ENCODE measurements at places on chromosomes 16 and 17.
A peak's percentile ranks its signal among the peaks of the same experiment; 100 is the strongest.

DNA sequence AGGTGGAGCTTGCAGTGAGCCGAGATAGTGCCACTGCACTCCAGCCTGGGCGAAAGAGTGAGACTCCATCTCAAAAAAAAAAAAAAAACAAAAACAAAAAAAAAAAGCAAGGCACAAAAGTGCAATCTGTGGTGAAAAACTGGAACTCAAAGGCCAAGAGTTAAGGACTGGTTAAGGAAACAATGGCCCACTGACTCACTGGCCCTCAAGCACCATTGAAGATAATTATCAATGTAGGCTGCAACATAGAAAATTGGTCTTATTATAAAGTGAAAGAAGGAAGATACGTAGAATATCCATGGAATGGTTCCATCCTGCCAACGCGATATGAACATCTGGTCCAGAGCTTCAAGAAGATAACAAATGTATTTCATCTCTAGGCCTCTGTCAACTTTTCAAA lies 444.2 kb downstream of the SOX9 start:
- DNase-seq, result no peak

GRCh38 chr17:17822189-17822588 lies 14.6 kb downstream of the SREBF1 start:
- DNase-seq, result peak; percentile 91

- peak; percentile 93 for DNase-seq
Observed at GRCh38 chr16:27426423-27427408, 24.7 kb downstream of the IL21R start.

GRCh38 chr16:57345021-57345420 lies 13.6 kb upstream of the CCL22 start:
- no peak for DNase-seq

DNA sequence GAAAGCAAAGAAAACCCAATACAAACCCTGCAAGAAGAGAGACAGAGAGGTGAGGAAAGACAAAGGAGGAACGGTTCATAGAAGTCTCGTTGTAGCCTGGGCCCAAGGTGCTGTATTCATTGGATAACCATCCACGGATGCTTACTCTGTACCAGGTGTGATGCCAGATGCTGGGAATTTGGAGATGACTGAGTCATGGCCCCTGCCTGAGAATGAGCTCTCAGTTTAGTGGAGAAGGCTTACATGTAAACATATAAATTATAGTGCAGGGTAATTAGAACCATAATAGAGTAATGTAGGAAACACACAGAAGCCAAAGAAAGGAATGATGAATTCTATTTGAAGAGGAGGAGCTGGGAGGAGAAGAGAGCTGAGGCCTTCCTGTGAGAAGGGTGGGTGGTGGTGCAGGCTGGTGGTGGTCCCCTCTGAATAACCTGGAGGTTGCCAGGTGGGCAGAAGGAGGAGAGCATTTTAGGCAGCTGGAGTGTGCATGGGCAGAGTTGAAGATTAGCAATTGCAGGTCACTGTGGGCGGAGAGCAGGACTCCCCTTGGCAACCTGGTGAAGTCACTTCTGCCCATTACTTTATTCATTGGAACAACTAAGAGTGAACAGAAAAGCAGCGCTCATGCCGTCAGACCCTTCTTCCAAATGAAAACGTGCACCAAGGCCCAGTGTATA lies 7.7 kb upstream of the ZG16 start:
- no peak for DNase-seq

- DNase-seq, result peak; percentile 25
Observed at GRCh38 chr17:7515911-7516610, 31.9 kb downstream of the POLR2A start.
